ENCODE measurements at places on chromosomes 11 and 22.

- no peak for DNase-seq
These were observed 1.1 kb downstream of the OVOL1 start for GRCh38 chr11:65787649-65788622.

GRCh38 chr11:45102361-45102809 is 44.1 kb upstream of the PRDM11 start:
- no peak for DNase-seq

DNA sequence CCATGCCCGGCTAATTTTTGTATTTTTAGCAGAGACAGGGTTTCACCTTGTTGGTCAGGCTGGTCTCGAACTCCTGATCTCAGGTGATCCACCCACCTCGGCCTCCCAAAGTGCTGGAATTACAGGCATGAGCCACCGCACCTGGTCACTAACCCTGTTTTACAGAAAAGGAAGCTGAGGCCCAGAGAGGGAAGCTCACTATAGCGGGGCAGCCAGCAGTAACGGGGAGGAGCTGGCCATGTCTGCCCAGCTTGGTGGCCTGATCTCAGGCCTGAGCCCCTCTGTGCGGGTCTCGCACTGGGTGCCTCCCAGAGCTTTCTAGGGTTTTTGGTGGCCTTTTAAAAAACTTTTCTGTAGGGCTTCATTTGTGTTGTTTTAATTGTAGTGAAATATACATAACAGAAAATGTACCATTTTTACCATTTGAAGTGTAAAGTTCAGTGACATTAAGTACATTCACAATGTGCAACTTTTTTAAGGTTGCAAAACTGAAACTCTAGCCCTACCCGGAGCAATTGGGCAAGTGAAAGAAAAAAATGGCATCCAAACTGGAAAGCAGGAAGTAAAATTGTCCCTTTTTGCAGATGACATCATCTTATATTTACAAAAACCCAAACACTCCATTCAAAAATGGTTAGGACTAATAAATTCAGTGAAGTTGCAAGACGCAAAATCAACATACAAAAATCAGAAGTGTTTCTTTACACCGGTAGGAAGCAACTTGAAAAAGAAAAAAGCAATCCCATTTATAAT is 14.5 kb upstream of the CYTH4 start:
- DNase-seq, result peak; percentile 94

- no peak for DNase-seq
These were observed 119.9 kb downstream of the KIAA1671 start for GRCh38 chr22:25072406-25072805.

DNA sequence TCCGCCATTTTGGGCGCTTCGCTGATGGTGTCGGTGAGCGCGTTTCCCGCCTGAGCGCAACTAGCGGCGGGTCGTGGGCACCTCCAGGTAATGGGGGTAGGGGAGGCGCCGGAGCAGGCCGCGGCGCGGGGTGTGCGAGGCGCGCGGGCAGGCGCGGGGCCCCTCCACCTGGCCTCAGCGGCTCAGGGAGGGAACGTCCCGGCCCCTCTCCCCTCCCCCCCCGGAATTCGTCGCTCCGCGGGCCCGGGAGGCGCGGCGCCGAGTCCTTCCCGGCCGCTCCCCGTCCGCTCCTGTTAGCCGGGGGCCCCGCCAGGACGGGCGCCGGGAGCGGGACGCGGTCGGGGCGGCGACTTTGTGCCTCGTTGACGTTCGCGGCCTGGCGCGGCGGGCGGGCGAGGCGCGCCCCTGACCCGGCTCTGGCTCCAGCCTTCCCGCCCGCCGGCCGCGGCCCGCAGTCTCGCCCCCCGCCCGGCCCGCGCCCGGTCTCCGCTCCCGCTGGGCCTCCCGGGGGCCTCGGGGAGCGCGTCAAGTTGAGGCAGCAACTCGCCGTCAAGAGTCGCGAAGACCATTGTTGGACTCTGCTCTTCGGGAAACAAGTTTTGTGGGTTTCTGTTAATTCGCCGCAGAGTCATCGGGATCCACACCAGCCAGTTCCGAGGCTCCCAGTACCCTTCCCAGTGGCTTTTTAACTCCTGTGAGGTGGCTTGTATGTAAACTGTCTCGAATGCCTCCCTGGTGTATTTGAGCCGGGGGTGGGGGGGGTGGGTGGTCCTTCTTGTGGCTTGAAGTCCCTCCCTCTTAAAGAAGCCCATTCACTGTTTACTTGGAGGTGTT is at the start of gene PPP6R3:
PPP6R3 (plus strand) TSS at position 12 of the 834 bp plus-strand sequence. CDS start 76,913 bp downstream, outside the sequence.
- DNase-seq, result peak; percentile 86

GRCh38 chr11:2696455-2696854 is 3.3 kb downstream of the KCNQ1OT1 start:
- no peak for DNase-seq

GRCh38 chr11:130076778-130077481 is 7.2 kb downstream of the APLP2 start:
- DNase-seq, result no peak

DNA sequence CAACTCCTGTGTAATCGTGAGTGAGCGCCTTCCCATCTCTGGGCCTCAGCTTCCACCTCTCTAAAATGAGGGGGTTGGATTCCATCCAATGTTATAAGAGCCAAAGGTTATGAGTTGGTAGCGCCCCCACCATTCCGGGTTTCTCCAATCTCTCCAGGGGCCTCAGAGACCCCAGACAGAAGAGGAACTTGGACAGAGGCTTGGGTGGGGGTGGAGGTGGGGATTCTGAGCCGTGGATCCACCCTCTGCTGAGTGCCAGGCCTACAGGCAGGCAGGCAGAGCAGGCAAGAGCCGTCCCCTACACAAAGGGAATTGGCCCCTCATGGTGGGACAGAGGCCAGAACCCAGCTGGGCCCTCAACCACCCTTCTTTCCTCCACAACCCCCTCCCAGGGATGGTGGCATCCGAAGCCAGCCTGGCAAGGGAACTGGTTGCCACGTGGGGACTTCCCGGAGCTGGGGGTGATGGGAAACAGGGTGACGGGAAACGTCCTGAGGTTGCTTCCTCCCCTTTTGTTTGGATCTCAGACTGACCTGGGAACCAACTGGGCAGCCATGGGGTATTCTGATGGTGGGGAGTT is 31.8 kb downstream of the TXN2 start:
- DNase-seq, result peak; percentile 56

DNA sequence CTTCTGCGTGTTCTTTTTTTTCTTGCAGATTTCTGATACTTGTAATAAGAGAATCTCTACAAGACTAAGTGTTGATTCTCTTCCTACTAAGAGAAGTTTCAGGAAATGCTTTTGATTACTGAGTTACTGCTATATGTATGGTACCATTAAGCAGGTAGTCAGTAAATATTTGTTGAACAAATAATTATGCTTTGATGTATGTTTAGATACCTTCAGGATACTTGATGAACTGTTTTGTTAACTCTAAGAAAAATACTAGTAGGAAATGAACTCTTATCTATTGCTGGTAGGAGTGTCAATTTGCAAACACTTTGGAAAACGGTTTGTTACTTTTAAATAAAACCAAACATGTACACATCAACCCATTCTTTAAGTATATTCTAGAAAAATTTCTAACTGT is 90.6 kb downstream of the TMEM135 start:
- DNase-seq, result no peak

DNA sequence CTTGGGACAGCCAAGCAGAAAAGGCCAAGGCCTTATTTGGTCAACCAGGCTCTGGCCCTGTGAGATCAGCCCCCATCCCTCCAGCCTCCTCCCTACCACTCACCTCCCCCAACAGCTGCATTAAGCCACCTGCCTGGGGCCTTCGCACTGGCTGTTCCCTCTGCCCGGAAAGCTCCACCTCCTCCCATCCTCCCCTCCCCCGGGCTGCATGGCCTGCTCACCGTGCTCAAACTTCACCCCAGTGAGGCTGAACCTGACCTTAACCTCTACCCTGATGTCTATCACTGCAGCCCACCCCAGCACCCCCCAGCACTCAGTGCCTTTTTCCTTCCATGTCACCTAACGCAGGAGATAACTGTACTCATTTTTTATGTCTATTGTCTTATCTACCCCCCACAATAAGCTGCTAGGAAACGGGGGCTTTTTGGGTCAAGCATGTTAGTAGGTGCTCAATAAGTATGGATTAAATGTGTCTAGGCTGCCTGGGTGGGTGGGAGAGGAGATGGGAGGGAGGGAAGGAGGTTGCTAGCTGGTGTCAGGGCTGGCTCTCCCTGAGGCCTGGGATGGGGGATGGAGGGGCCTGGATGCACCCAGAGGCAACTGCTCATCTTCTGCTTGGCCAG is 912 bp downstream of the PTPRCAP start:
- DNase-seq, result no peak

- DNase-seq, result peak; percentile 28
These were observed 32.0 kb downstream of the PDE2A start for GRCh38 chr11:72642043-72642883.

- DNase-seq, result no peak
These were observed 443.1 kb downstream of the TBC1D22A start for GRCh38 chr22:47205554-47205953.

GRCh38 chr11:78195917-78196560 is 7.3 kb downstream of the USP35 start:
- no peak for DNase-seq

DNA sequence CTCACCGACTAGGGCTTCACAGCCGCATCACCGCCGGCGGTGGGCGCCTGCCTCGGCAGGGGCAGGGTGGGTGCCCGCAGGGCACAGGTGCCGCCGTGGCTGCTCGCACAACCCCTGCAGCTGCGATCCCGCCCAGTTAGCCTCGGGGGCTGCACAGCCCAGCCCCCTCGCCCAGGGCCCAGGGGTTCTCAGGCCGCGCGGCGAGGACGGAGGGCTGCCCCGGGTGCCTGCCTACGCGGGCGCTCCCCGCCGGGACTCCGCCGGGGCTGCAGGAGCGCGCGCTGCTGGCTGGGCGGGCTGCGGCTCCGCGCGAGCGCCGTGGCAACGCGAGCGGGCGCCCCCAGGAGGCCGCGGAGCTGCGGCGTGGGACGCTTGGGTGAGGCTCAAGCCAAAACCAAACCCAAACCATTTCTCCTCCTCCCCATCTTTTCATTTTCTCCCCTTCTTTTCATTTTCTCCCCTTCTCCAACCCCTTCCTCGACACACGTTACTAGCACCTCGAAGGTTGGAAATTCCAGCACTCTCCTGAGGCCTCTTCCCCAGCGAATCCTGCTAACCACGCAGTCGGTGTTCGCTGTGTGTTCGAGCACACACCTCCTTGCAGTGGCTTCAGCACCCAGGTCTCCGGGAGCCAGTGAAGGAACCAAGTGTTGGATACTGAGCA is at the start of gene MICAL3:
MICAL3 (minus strand) TSS at position 286 of the 664 bp plus-strand sequence. CDS start 117,749 bp downstream, outside the sequence.
- DNase-seq, result peak; percentile 65

DNA sequence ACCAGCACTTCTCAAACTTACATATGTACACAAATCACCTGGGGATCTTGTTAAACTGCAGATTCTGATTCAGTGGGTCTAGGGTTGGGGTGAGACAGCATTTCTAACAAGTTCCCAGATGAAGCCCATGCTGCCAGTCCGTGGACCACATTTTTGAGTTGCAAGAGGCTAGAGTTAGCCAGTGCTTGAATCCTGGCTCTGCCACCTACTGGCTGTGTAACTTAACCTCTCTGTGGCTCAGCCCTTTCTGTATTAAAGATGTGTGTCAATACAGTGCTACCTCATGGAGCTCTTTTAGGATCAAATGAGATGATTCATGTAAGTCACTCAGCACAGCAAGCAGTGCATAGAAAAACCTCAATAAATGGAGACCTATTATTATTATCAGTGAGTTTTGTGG is 90.2 kb upstream of the ISX start:
- DNase-seq, result no peak

- no peak for DNase-seq
These were observed 23.9 kb downstream of the ELFN2 start for GRCh38 chr22:37403267-37403960.

DNA sequence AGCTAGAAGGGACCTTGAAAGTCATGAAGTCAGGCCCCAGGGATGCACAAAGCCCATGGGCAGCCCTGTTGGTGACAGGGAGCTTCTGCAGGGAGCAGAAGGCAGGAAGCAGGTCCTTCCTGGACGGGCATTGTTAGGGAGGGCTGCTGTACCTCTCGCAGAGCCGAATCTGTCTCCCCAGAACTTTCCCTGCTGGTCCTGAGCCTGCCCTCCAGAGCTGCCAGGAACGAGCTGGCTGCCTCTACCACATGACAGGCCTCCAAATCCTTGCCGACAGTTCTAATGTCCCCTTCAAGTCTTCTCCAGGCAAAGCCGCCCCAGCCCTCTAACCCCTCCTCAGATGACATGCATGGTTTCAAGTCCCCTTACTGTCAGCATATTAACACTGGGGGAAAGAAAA is 20.1 kb downstream of the SYT7 start:
- no peak for DNase-seq

GRCh38 chr11:110366291-110366690 is 63.5 kb upstream of the FDX1 start:
- DNase-seq, result no peak

DNA sequence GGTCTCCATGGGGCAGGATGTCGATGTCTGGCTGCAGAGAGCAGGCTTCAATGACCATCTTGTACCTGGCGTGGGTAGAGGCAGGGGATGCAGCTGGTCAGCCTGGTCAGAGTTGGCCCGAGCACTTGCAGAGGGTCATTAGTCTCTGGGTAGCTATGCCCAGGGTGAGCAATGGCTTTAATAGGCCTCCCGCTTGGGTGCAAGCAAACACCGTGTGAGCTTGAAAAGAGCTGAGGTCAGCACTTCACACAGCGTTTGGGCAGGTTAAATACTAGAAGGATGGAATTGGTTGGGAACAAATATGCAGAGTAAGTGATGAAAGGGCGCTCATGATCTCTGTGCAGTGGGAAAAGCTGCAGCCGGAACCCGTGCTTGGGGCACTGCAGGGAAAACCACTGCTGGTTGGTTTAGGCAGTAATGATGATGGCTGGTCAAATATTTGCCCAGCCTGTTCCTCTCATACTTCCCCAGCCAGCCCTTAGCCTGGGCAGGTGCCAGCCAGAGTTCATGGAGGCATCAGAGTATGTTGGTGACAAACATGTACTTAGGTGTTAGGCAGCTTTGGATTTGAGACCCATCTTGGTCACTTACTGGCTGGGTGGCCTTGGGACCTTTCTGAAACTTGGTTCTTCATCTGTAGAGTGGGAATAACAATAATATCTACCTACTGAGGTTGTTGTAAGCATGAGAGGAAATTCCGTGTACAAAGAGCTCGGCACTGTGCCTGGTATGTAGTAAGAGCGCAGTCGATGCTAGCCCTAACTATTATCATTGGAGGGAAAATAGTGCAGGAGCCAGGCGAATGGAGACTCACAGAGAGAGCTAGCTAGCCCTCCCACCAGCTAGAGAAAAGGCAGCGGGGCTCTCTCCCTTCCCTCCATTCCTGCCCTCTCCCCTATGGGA is 25.2 kb upstream of the KCNJ11 start:
- no peak for DNase-seq
